ENCODE measurements at places on chromosomes 3 and 15.

DNA sequence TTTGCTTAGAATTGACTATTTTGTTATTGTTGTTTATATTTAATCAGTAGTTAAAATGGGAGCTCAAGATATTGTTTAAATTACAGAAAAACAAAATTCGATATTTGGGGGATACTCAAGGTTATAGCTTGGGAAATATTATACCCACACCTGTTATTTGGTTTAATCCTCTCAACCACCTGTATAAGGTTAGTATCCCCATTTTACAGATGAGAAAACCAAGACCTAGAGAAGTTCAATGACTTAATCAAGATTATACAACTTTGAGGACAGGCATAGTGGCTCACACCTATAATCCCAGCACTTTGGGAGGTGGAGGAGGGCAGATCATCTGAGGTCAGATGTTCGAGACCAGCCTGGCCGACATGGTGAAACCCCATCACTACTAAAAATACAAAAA is 39.8 kb upstream of the CA12 start:
- DNase-seq = no peak

GRCh38 chr15:56199038-56199437 is 44.6 kb downstream of the RFX7 start:
- no peak for DNase-seq

GRCh38 chr3:53085476-53085875 is 39.6 kb upstream of the SFMBT1 start:
- DNase-seq = no peak

DNA sequence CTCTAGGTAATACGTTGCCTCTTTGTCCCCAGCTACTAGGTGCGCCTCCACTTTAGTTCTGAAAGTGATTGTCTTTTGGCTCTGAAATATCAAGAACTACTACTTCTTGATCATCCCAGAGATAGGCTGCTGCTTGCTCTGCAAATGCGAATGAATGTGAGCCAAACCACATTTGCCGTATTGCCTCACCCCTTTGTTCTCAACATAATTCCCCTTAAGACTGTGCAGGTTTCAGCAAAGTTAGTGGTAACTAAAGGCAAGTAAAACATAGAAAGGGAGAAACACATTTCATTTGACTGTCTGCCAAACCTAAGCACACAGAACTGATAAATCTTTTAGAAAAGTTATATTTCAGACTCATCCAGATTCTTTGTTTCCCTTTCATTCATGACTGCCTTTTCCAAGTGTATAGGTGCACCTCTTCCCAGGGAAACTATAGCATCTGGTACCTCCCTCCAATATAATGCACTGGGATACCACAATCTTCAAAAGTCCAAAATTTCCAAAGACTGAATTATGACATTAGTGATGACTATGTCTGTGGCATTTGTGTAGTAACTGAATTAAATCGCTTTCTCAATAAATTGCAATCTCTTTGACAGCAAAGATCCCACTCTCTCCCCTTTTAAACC is 720.6 kb upstream of the CBLB start:
- DNase-seq = peak; percentile 62

DNA sequence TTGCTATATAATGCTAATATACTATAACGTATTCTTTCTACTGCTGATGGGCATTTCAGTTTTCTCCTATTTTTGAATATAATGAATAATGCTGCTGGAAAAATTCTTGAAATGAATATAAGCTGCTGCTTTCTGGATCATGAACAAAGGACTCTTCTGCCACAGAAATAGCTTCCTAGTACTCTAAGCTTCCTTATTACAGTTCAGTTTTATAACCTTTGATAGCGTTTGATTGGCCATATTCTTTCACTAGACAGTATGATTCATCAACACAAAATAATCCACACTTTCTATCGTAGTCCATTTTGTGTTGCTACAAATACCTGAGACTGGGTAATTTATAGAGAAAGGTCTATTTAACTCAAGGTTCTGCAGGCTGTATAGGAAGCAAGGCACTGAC is 16.4 kb upstream of the UBE3A start:
- no peak for DNase-seq

GRCh38 chr15:74383695-74384565 is 16.5 kb upstream of the CYP11A1 start:
- peak; percentile 63 for DNase-seq

DNA sequence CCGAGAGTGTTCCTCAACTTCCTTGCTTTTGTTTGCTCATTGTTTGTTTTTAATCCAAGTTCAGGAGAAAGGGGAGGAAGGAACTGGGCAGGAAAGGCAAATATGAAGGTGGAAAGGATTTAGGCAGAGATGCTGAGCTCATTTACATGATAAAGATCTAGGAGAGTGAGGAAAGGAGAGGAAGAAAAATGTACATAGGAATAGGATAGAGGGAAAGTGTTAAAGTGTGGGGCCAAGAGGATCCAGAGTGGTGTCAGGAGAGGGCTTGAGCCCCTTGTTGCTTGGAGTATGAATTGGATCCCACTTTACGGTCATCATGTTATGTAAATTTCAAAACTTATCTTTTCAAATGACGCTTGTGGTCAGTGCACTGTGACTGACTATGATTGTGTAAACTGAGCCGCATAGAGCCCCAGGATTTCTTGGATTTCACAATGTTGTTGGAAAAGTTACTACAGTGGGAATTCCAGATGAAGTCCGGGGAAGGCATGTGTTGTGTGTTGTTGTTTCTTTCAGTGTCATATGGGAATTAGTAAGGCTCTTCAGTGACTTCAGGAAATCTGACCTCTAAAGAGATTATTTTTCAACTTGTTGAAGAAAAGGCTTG is 15.0 kb upstream of the PLD1 start:
- DNase-seq = peak; percentile 62

DNA sequence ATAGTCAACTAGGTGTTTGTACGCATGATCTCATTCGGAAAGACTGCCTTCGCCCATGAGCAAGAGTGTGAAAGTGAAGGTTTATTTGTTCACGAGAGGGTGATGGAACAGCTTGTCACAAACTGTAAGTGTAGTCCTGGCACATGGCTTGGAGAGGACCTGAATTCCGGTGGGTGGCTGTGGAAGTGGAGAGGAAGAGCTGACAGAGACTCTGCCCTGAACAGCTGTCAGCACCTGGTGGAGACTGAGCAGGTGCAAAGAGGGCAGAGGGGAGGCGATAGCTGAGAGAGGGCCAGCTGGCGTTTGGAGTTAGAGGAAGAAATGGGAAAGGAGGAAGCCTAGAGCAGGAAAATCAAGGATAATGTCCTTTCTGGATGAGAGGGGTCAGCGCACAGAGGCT is 155.7 kb downstream of the EEFSEC start:
- no peak for DNase-seq

- peak; percentile 90 for DNase-seq
Observed at GRCh38 chr3:73766599-73767381, 142.0 kb upstream of the PDZRN3 start.

- DNase-seq = no peak
Observed at GRCh38 chr15:37112171-37112570, 11.8 kb upstream of the MEIS2 start.

DNA sequence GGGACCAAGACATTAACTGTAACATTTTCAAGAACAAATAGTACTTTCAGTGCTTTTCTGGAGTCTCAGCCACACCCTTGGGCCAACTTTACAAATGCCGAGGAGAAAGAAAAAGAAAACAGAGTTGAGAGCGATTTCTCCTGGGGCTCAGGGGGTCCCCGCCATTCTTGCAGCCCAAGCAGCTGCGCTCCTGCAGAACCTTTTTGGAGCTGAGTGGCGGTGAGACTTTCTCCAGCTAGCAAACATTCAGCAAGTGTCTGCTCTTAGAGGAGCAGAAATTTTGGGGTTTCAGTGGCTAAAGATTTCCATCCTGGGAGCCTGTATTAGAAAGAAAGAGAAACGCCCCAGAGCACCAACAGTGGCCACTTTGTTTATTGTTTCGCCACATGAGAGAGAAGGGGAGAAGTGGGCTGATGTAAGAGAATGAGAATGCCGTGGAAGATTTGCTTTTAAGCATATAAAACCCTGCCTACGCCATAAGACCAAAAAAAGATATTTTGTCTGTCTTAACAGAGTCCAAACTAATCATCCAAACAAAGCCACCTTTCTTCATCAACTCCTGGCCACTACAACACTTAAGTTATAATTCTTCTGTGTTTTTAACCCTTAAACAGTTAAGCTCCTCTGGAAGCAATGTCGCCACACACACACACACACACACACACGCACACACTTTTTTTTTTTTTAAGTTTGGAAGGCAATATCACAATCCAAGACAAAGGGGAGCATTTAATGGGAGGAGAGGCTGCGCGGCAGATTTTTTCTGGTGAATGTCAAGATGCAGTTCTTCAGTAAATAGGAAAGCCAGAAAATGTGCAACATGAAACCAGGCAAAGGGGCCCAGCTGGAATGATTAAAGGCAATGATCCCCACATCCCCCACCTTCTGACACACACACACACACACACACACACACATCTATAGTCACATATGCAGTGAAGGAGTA is 19.2 kb downstream of the EID1 start:
- DNase-seq = peak; percentile 72

- no peak for DNase-seq
Observed at GRCh38 chr3:63168179-63168578, 109.9 kb upstream of the SYNPR start.

GRCh38 chr3:63355809-63356208 is 77.7 kb downstream of the SYNPR start:
- peak; percentile 89 for DNase-seq

DNA sequence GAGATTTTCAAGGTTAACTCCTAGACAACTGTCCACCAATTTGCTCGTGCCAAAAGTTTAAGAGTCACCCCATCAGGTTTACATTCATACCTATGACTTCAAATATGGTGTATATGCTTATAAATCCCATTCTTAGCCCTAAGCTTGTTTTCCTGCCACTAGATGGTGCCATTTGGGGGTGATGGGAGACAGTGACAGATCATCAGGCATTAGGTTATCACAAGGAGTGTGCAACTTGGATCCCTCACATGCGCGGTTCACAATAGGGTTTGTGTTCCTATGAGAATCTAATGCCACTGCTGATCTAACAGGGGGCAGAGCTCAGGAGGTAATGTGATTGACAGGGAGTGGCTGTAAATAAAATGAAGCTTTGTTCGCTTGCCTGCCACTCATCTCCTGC is 182.7 kb downstream of the CNTN6 start:
- DNase-seq = peak; percentile 13

GRCh38 chr15:80597076-80597475 is 98.0 kb upstream of the ABHD17C start:
- no peak for DNase-seq

- DNase-seq = peak; percentile 16
Observed at GRCh38 chr3:87798567-87798947, 260.2 kb downstream of the CGGBP1 start.

- DNase-seq = no peak
Observed at GRCh38 chr3:178259703-178260102, 276.5 kb upstream of the KCNMB2 start.

DNA sequence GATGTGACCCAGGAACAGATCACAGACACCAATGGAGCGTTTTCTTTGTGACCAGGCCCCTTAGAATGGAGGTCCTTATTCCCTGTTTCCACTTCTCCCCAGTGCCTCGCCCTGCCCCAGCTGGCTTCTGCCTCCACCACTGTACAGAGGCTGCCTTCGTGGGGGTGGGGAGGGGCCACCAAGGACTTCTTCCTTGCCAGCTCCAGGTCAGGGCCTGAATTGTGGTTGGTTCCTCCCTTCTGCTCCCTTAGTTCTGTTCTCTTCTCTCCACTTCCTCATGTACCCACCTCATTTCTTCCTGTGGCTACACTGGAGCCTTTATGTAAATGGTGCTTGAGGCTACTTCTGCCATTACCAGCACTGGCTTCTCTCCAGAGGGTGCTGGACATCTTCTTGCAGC is 16.4 kb downstream of the TGM4 start:
- DNase-seq = no peak

DNA sequence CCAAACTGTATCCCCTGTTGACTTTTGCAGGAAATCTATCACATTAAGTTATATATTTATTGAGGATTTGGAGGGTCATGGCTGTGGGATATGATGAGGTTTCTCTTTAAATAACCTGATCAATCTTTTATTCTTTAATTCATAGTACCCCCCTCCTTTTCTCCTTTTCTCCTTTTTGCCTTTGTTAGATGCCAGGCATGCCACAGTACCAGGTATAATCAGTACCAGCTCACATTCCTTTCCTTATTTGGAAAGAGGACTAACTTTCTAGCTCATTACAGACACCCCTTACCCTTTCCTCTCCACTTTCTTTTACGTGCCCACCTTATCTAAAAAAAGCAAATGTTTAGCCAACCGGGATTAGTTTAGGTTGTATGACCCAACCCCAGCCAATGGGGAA is 326.4 kb upstream of the NAALADL2 start:
- DNase-seq = no peak

- peak; percentile 97 for DNase-seq
Observed at GRCh38 chr3:152266221-152266995, 2.3 kb upstream of the MBNL1 start.

GRCh38 chr3:49626101-49626581 is 48.0 kb upstream of the APEH start:
- DNase-seq = peak; percentile 86

GRCh38 chr3:133892541-133893231 is 3.0 kb downstream of the RAB6B start:
- no peak for DNase-seq

- DNase-seq = no peak
Observed at GRCh38 chr15:101496198-101496986, 6.9 kb upstream of the PCSK6 start.

- peak; percentile 51 for DNase-seq
Observed at GRCh38 chr3:24201301-24201700, 256.2 kb downstream of the NR1D2 start.

GRCh38 chr15:48541341-48542278 is 103.9 kb downstream of the FBN1 start:
- peak; percentile 85 for DNase-seq

DNA sequence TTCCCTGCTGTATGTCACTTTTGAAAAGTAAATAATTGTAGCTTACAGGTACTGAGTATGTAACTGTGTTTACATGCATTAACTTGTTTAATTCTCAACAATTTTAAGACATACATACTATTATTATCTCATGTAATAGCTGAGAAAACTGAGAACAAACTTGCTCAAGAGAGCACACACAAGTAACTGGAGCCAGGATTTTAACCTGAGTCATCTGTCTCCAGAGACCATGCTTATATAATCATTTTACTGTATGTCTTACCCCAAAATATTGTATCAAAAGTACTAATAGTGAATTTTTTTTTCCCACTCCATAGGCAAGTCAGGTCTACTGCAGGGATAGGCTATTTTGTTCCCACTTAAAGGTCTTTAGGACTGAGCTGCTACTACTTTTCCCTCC is 95.4 kb downstream of the FEZF2 start:
- DNase-seq = peak; percentile 35

GRCh38 chr15:64740311-64741170 is 34.8 kb downstream of the RBPMS2 start:
- peak; percentile 45 for DNase-seq

GRCh38 chr15:35195649-35196048 is 110.6 kb upstream of the NANOGP8 start:
- DNase-seq = no peak

GRCh38 chr15:50607129-50607528 is 60.7 kb upstream of the USP50 start:
- DNase-seq = no peak

DNA sequence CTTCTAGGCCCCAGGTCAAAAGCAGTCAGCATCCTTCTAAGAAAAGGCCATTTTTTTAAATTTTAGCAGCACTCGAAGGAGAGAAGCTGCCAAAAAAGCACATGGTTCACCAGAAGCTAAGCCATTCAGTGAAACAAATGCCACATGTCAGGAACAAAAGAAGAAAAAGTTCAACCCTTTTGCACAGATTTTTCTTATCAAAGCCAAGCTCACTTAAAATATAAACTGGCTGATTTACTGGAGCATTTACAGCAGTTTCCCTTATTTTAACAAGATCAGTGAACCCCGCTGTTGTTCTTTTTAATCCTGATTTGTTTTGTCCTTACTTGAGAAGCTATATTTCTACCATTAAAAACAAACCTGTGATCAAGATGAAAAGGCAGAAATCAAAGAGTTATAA is 46.5 kb upstream of the SYNPR start:
- DNase-seq = no peak
